Kidney (tissue), 22 donors: ENCODE measurements at places on chromosomes 1 and 21. TPM values are rescaled to one million over a fixed set of nuclear protein-coding genes. Genes with fewer than 3 reads are reported as not detected.
A peak's percentile ranks its signal among the peaks of the same experiment; 100 is the strongest.

GRCh38 chr1:84103197-84103992, 40.7 kb upstream of the PRKACB start:
- DNase-seq: peak; percentile 43

DNA sequence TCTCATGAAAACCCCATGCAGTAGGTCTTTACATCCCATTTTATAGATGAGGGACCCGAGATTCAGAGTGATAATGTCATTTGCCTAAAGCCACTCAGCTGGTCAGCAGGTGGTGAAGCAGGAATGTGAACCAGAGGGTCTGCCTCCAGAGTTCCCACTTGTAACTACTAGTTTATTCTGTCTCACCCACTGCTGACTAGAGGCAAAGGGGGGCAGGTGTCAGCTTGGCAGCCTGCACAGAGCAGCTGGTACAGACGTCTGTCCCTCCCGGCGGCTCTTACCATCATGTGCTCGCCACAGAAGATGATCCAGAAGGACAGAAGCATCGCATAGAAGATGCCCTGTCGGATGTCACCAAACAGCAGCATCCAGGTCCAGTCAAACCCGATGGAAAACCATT, 82.4 kb downstream of the WLS start:
- no peak for DNase-seq

DNA sequence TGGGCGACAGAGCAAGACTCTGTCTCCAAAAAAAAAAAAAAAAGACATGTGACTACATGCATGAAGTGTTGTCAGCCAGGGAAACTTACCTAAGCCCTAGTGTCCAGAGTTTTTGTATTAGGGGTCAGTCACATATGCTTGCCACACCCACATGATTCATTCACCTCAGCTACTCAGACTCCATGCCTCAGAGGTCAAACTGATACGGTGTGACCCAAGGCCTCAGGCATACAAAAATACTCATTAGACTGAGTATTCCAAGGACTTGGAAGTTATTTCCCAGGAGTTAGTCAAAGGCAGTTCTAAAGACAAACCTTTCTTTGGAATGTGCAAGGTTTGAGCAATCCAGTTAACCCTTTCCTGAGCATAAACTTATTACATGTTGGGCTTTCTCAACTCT, 6.3 kb upstream of the TRIM33 start:
- no peak for DNase-seq

- no peak for DNase-seq
Measured at GRCh38 chr21:33761441-33762036, 119.2 kb downstream of the ITSN1 start.

DNA sequence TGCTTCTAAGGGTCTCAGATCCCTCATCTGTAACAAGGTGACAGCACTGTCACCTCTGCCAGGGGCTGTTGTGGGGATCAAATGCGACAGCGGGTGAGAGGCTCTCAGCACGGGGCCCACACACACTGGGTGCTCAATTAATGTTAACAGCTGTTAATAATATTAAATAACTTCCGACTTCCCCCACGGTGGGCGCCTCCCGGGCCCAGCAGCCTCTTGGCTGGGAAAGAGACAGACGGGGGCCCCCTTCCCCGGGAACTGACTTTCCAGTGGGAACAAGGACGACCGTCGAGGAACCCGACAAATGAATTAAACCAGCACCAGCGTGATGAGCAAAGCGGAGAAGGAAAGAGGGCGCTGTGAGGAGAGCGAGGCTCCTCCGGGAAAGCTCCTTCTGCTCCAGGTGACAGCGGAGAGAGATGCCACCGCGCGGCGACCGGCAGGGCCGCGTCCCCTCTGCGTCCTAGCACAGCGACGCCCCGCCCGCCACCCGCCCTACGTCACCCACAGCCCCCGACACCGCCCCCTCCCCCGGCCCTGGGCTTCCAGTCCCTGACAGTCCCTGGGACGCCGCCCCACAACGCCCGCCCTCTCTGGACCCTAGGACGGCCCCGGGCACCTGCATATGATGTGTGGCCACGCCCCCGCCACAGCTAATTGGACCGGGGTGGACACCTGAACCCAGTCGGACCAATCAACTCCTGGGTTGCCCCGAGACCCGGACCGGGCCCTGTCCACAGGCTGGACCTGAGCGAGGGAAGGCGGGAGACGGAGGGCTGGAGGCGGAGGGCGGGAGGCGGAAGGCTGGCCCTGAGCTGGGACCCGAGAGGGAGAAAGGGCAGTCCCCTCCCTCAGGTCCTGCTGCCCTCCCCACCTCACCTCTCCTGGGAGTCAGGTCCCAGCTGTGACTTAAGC, 38.2 kb downstream of the MATN1 start:
- DNase-seq: peak; percentile 95

DNA sequence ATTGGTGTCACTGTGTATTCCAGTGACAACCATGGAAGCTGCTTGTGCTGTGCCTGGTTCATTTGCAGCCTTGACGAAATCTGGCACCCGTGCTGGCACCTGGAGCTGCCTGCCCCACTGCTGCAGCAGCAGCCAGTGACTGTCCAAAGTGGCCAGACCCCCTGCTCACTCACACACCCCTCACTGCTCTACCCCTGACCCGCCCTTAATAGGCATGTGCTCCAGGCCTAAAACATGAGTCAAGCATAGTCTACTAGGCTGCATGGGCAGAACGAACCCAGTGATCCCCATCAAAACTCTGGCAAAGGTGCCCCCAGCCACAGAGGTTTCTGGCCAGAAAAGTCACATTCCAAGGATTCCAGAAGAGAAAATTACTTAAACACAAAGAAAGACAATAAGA, 7.7 kb downstream of the PRAMEF1 start:
- DNase-seq: no peak

DNA sequence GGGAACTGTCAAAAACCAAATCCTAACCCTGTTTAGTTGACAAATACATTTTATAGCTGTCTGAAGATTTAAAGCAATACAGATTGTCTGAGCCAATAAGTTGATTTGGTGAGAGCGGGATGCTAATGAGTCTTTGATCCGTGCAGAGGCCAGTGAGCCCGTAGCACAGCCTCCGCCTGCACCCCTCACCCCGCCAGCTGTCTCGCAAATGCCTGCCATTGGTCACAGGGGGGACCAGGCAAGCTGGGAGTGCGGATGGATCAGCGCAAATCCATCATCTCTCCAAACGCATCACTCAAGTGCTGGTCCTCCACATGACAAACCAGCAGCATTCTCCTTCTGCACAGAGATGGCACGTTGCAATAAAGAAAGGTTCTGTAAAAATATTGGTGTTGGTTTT, 51.0 kb downstream of the ZBTB18 start:
- DNase-seq: no peak

DNA sequence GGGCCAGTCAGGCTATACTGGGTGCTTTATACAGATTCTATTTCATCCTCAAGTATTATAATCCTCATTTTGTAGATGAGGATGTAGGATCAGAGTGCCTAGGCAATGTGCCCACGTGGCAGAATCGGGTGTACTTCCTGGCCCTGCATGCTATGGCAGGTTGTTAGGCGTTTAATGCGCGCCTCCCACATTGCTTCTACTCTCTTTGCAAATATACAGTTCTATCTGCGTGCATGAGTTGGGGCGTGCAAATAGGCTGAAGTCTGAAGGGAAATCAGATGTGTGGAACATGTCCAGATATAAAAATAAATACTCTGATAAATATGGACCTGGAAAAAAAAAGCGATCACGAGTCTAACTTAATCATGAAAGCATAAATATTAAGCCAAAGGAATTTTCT, 194.7 kb upstream of the FMN2 start:
- no peak for DNase-seq

ZBTB8A gene
- polyA plus RNA-seq: 1.8 TPM

HRNR gene
- polyA plus RNA-seq: not detected
